NCI-H187 treated with DMSO at 0.1 percent for 48 hours (cell line): ENCODE measurements at places on chromosomes 11 and 22.
A peak's percentile ranks its signal among the peaks of the same experiment; 100 is the strongest.

DNA sequence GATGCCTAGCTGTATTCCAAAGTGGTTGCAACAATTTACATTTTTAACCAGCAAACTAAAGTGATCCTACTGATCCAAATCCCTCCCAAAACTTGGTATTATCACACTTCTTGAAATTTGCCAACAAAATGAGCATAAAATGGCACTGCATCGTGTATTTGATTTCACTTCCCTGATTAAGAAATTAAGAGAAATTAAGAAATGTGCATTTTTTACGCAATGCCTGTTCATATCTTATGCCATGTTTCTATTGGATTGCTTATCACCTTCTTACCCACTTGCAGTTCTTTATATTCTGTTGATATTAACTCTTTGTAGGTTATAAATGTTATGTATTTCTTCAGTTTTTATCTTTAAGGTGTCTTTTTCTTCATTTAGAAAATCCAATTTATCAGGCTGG is 80.6 kb downstream of the DENND5A start:
- DNase-seq = no peak

- no peak for DNase-seq
Observed at GRCh38 chr11:77381729-77382665, 80.5 kb upstream of the GDPD4 start.

DNA sequence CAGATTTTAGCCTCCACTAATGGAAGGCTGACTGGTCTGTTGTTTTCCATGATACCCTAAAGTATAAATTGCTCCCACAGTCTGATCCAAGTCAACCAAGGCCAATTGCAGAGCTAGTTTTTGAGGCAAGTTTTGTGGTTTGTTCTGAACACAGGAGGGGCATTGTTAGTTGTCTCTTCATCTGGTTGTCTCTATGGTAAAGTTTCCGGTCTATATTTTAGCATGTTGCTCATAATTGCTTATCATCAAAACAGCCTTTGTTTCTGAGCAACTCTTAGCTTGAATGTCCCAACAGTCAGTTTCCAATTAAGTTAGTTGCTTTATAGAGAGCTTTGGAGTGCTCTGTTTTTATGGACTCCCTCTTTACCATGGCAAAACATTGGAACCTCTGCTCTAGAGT is 217.6 kb upstream of the CARD18 start:
- no peak for DNase-seq

DNA sequence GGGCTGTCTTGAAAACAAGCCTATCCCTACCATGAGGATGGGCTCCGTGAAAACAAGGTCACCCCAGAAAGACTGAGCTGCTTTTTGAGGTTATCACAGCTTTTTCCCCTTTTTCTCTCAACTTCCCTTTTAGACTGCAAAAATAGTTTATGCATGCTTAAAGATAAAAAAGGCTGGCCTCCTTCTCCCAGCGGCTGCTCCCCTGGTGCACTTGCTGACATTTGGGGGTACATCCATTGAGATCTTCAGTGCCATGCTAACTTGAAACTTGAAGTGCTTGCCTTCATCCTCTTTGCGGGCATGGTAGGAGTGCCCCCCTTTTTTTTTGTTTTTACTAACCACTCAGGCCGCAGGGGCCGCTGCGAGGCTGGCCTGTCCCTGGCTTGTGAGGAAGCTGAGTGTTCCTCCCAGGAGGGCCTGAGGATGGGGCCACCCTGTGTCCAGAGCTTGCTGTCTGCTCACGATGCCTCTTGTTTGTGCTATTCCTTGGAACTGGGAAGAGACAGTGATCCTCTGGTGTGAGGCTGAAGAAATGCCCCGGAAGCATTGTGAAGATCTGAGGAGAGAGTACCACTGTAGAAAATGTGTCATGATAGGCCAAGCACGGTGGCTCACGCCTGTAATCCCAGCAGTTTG is 2.2 kb downstream of the TANGO2 start:
- no peak for DNase-seq

DNA sequence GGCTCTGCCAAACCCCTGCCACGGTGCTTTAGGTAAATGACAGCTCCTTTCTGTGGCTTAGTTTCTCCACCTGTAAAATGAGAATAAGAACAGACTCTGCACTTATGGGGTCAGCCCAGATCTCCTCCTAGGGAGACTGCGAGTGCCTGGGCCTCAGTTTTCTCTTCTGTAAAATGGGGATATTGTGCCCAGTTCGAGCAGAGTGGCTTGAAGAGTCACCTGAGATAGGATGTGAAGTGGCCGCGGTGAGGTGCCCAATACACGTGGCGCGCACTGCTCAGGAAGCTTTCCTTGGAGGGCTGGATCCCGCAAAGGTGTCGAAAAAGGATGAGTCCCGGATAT is 473 bp upstream of the EMID1 start:
- no peak for DNase-seq

GRCh38 chr11:126744699-126745098 is 255.9 kb downstream of the KIRREL3 start:
- DNase-seq = no peak

- no peak for DNase-seq
Observed at GRCh38 chr11:9642894-9643293, 21.0 kb upstream of the SWAP70 start.

- DNase-seq = no peak
Observed at GRCh38 chr11:72561856-72562255, 112.4 kb downstream of the PDE2A start.

- DNase-seq = no peak
Observed at GRCh38 chr22:49825944-49826602, 1.6 kb downstream of the BRD1 start.

GRCh38 chr11:44556735-44557409 is 8.6 kb upstream of the CD82 start:
- DNase-seq = no peak

DNA sequence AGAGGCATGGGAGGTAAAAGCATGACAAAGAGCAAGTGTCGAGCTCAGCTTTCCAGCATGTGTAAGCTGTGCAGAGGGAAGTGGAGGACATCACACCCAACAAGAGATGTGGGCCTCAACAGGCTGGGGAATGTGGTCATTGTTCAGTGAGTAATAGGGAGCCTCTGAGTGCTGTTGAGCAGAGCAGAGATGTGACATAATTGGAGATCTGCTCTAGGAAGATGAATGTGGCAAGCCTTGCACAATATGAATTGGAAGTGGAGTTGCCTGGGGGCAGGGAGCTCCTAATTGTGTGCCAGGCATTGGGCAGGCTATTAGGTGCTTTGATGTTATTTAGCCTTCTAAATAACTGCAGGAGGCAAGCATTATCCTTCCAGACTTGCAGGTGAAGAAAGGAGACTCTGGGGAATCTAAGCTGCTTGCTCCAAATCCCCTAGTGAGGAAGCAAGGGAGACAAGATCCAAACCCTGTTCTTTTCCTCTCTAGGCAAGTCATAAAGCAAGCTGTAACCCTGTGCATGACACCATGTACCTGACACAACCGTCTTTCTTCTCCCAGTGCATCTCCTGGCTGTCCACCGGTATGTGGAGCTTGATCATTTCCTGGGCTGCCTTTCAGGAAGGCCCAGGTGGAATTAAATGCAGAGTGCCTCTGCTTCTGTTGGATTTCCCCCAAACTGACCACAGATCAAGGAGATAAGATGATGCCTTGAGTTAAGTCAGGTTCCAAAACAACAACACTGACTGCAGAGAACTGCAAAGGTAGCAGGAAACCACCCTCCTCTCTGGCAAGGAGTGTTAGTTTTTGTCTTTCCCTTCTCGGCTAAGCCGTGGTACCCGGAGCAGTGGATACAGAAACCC is 221.4 kb downstream of the TENM4 start:
- DNase-seq = no peak

- DNase-seq = no peak
Observed at GRCh38 chr11:86089659-86090058, 20.8 kb upstream of the PICALM start.

GRCh38 chr22:43236411-43237166 is 49.7 kb upstream of the TTLL12 start:
- no peak for DNase-seq

- no peak for DNase-seq
Observed at GRCh38 chr11:10807493-10808234, 1.1 kb downstream of the EIF4G2 start.

DNA sequence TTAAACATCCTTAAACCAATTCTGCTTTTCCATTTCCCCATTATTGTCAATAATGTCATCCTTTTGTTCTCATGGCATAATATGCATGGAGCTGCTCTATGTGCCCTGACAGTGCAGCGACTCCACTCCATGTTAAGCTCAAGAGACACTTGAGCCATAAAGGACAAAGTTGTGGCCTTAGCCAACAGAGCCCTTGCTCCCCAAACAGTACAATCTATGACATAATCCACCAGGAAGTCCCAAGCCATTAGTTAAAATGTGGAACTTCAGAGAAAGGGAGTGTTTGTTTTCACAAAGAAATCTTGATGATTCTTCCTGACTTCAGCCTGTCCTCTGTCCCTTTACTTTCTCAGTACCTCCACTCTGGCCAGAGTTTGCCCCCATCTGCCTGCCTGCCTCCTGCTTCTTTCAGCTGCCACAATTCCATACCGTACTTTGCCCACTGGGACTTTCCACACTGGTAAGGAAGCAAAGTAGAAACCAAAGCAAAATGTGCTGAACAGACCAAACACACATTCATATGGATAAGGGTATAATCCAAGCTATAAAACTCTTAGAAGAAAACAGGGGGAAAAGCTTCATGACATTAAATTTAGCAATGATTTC is 46.3 kb upstream of the ZC3H12C start:
- no peak for DNase-seq

GRCh38 chr11:65662799-65663638 is at the start of gene RELA:
RELA (minus strand) TSS chr11:65662916; CDS start chr11:65662832, 84 bp downstream.
- peak; percentile 8 for DNase-seq

DNA sequence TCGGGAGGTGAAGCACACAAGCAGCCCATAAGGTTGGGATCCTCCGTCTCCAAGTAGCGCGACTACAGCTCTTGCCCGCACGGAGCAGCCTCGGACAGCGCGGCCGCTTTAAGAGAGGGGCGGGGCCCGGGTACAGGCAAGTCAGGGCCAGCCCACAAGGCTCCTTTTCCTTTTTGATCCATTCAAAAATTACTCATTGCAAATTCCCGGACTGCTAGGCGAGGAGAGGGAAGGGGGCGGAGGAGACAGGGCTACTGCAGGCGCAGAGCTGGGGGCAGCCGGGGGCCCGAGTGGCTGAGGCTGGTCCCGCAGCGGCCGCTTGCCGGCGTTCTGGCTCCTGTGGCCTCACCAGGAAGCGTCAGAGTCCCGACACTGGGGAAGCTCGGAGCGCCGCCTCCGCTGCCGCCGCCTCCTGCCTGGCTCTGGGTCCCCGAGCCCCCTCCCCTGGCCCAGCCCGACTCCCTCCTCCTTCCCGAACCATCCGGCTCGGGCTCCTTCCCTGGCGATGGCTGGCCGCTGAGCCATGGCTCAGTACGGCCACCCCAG is at the start of gene UBASH3B:
Gene UBASH3B (plus strand): TSS at position 196 of the 546 bp plus-strand sequence. CDS start 328 bp downstream, at position 524.
- no peak for DNase-seq

GRCh38 chr11:77095551-77096490 is 6.8 kb upstream of the OMP start:
- DNase-seq = no peak

GRCh38 chr11:74755395-74755995 is 6.8 kb downstream of the RNF169 start:
- DNase-seq = no peak

- DNase-seq = no peak
Observed at GRCh38 chr11:17036666-17037658, 22.7 kb upstream of the PLEKHA7 start.

DNA sequence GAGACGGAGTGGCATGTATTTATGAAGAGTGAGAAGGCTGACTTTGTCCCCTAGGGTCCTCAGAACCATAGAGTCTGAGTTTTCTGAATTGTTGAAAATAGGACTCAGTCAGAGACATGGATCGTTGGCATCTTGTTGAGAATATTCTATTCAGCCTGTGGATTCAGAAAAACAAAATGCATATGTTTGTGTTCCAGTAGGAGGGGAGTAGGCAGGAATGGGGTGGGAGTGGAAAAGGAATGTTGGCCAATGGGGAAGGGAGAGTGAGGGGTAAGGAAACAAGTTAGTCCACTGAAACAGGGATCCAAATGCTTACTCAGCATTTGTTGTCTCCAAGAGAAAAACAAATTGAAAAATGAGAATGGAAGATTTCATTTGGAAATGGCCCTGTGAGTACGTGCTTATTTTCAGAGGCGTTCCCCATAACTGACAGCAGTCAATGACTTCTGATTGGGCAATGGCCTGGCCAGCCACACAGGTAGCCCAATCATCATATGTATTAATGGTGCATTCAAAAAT is 14.7 kb downstream of the BARX2 start:
- DNase-seq = no peak

DNA sequence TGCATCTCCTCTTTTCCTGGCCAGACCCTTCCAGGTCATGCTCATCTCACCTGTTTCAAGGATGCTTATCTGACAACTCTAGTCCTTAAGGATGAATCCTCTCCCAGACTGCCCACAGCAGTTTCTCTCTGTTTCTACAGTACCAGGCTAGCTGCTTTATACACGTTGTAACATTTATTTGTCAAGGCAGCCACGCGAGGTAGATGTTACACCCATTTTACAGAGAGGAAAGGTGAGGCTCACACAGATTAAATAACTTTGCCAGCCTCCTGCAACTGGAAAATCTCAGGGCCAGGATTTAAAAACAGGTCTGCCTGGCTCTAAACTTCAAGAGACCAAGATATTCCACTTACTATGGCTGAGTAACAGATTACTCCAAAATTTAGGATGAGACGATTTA is 45.7 kb upstream of the E2F8 start:
- DNase-seq = no peak

- peak; percentile 49 for DNase-seq
Observed at GRCh38 chr11:76410851-76411357, 29.8 kb downstream of the GVQW3 start.

- no peak for DNase-seq
Observed at GRCh38 chr11:126039485-126040271, 23.0 kb downstream of the CDON start.

DNA sequence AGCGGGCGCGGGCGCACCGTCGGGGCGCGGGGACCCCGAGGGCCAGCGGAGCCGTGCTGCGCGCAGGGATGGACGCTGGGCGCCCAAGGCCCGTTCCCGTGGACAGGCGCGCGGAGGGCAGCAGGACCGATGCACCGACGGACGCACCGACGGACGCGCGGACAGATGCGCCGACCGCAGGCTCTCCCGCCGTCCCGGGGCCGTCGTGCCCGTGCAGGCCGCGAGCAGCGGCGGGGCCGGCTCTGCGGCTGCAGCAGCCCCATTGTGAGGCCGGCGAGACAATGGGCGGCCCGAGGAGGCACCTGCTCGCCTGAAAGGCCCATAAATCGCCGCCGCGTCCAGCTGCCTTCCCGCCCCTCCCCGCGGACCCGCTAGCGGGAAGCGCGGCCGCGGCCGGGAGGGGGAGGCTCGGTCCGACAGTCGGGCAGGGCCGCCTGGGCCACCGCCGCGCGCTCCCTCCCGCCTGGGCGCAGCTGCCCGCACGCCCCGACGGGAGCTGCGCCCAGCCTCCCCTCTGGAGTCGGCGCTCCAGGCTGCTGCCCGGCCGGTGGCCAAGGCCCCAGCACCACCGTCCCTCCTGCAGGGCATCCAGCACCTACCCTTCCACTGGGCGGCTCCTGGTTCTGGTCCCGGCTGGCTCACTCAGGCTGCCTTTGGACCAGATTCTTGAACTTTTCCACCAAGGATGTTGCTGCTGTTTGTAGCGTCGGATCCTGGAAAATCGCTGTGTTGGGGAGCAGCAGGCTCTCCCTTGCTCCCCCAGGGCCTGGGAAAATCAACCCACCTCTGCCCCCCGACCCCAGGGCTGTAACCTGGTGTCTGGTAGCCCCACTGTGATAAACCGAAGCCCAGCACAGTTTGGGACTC is 15.8 kb downstream of the CDKN1C start:
- DNase-seq = no peak
